ENCODE measurements at places on chromosomes 11 and 22. TPM values are rescaled to one million over a fixed set of nuclear protein-coding genes. Genes with fewer than 3 reads are reported as not detected.

Gene SVIP
- total RNA-seq, result 14.0 TPM

DNA sequence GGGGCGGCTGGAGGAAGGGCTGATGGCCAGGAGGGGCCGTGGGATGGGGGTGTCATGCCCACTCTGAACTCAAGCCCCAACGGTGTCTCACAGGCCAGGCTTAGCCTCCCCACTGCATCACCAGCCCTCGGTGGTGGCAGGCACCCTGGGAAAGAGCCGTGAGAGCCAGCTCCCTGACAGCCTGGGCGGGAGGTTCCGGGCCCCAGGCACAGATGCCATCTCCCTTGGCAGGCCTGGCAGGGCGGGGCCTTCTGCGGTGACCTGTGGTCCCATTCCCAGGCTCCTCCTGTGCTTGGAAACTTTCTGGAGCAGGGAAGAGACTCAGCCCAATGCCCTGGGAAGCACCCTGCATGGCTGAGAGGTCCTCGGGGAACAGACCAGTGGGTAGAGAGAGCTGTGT lies 4.8 kb downstream of the PHLDA2 start:
- DNase-seq, result no peak
- no peaks in the 10 kb centered on the region for H3K4me1 ChIP-seq
- no peaks in the 10 kb centered on the region for H3K36me3 ChIP-seq
- no peak overlapping the region for H3K27ac ChIP-seq
- no peak overlapping the region for H3K4me3 ChIP-seq
- H3K27me3 ChIP-seq, result no peaks in the 10 kb centered on the region

Gene USP2
- 0.68 TPM for total RNA-seq

- H3K27me3 ChIP-seq, result no peaks in the 10 kb centered on the region
- H3K36me3 ChIP-seq, result no peaks in the 10 kb centered on the region
- peaks cover 16% of the 10 kb centered on the region for H3K4me1 ChIP-seq
- DNase-seq, result no peak
- no peak overlapping the region for H3K4me3 ChIP-seq
These were observed 455.3 kb downstream of the SOX6 start for GRCh38 chr11:15901054-15901453.

DNA sequence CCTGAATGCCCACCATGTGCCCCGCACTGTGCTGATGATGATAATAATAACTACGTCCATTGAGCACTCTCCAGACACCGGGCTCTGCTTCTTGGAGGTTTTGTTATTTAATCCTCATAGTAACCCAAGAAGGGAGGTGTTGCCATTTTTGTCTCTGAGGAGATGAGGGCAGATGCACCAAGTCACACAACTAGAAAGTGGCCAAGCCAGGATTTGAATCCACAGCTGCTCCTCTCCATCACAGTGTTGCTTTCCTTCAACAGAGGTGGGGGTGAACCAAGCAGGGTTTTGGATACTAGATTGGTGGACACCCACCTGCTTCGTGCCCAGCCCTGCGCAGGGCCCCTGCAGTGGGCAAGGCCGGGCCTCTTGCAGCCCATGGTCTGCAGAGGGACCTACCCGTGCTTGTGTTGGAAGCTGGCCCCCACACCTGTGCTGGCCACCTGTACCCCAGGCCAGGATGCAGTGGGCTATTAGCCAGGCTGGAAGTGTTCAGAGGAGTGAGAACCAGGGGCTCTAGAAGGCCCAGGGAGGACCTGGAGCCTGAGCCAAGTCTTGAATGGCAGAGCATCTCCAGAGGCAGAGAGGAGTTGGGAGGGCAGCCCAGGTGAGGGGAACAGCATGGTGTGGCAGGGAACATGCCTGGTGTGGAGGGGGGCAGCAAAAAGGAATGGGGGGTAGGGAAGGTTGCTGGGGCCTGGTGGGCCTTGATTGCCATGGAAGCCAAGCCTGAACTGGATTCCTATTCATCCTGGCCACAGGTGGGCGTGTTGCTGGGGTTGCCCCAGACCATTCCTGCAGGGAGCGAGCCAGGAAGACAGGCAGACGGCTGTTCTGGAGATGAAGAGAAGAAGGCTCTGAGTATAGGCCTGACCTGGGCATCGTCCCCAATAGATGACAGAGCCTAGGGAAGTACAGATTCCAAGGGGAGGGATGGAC lies 2.7 kb upstream of the DPP3 start:
- H3K4me3 ChIP-seq, result no peak overlapping the region
- H3K27me3 ChIP-seq, result no peaks in the 10 kb centered on the region
- H3K4me1 ChIP-seq, result peaks cover 8% of the 10 kb centered on the region
- no peak for DNase-seq
- no peak overlapping the region for H3K27ac ChIP-seq

Gene LSP1
- 23.6 TPM for total RNA-seq

DNA sequence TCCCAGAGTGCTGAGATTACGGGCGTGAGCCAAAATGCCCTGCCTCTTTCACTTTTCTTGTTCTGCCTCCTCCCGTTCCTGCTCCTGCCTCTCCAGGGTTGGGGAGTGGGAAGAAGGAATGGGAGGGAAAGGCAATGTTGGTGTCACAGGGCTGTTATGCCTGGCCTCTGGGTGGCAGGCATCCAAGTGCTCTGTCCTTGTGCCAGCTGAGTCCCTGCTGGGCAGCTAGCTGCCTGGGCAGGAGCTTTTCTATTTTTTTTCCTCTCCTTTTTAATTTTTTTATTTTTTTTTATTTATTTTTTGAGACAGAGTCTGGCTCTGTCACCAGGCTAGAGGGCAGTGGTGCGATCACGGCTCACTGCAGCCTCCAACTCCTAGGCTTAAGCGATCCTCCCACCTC lies 4.1 kb upstream of the SAC3D1 start:
- no peaks in the 10 kb centered on the region for H3K27me3 ChIP-seq
- peaks cover 56% of the 10 kb centered on the region for H3K36me3 ChIP-seq
- H3K27ac ChIP-seq, result no peak overlapping the region
- DNase-seq, result no peak

DNA sequence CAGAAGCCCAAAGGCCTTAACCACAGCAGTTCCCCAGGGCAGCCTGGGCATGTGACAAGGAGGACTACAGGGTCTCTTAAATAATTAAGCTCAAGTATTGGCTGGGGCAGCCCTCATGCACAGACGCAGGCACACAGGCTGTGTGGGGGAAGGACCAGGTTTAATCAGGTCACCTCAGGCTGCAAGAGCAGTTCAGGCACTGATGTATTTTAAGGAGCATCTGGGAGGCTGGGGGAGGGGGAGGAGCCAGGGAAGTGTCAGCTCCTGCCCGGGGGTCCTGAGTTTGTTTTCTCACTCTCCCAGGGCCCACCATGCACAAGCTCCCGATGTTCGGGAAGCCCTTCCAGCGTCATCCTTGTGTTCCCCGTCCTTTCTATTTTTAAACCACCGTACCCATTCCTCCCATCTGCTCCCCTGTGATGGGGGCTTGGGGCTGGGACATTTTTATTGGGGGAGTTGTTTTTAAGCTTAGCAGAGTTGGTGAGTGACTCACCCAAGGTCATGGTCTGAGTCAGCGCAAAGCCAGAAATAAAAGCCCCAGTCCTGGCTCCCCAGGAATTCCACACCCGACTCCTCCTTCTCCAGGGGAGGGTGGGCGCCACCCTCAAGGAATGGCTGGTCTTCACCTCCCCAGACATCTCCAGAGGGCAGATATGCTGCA lies 2.4 kb downstream of the CSDC2 start:
- H3K27ac ChIP-seq, result peak overlapping the region; percentile 96
- H3K4me3 ChIP-seq, result peak overlapping the region; percentile 76
- H3K36me3 ChIP-seq, result no peaks in the 10 kb centered on the region
- no peaks in the 10 kb centered on the region for H3K27me3 ChIP-seq
- no peak for DNase-seq
- peaks cover 83% of the 10 kb centered on the region for H3K4me1 ChIP-seq

- H3K27ac ChIP-seq, result peak overlapping the region; percentile 87
- peaks cover 19% of the 10 kb centered on the region for H3K36me3 ChIP-seq
- no peak for DNase-seq
- H3K27me3 ChIP-seq, result no peaks in the 10 kb centered on the region
These were observed 14.2 kb downstream of the PEX26 start for GRCh38 chr22:18091916-18092526.

- H3K4me1 ChIP-seq, result peaks cover 20% of the 10 kb centered on the region
- no peaks in the 10 kb centered on the region for H3K36me3 ChIP-seq
- H3K4me3 ChIP-seq, result no peak overlapping the region
- H3K27me3 ChIP-seq, result no peaks in the 10 kb centered on the region
- DNase-seq, result no peak
- no peak overlapping the region for H3K27ac ChIP-seq
These were observed 4.2 kb downstream of the VPS26B start for GRCh38 chr11:134228625-134229024.

All from thoracic aorta (tissue), 2 donors.